ENCODE measurements at places on chromosomes 1 and 21.

- H3K27me3 ChIP-seq: no peaks in the 10 kb centered on the region
- no peak overlapping the region for H3K4me3 ChIP-seq
- no peak for DNase-seq
- no peak overlapping the region for H3K27ac ChIP-seq
- no peaks in the 10 kb centered on the region for H3K4me1 ChIP-seq
Observed at GRCh38 chr1:153122831-153123421, 9.6 kb upstream of the SPRR2F start.

DNA sequence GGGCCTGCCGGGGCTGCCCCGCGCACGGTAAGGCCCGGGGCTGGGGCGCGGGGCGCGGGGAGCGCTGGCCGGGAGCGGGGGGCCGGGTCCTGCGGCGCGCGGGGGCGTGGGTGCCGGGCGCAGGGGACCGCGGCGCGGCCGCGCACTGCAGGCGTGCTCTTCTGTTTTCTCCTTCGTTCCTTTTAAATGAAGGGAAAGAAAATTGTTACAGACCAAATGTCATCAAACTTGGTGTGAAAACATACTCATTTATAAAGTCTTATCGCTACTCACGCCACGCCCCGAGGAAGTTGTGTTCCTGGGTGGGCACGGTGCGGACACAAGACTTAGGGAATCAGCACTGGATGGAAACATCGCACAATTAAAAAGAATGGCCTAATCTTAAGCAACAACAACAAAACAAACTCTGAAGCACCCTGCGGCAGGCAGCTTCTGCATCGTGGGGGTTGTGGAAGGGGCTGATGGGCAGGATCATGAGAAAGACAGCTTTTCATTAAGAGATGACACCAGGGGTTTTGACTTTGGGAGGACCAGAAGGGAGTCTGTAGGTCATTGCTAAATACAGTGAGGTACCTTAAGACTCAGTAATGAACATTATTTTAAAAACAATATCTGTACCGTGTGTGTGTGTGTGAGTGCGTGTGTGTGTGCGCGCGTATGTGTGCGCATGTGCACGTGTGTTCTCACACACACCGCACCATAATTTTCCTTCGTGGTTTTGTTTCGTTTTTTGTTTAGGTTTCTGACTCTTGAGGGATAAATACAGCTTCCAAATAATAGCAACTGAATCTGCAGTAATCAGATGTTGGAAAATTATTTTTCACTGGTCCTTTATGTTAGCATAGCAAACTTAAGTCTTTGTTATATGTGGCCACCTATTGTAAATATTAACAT lies 548 bp downstream of the B3GALT5 start:
- no peak overlapping the region for H3K4me3 ChIP-seq
- DNase-seq: no peak
- no peak overlapping the region for H3K27ac ChIP-seq
- no peaks in the 10 kb centered on the region for H3K36me3 ChIP-seq
- H3K27me3 ChIP-seq: peaks cover 6% of the 10 kb centered on the region

DNA sequence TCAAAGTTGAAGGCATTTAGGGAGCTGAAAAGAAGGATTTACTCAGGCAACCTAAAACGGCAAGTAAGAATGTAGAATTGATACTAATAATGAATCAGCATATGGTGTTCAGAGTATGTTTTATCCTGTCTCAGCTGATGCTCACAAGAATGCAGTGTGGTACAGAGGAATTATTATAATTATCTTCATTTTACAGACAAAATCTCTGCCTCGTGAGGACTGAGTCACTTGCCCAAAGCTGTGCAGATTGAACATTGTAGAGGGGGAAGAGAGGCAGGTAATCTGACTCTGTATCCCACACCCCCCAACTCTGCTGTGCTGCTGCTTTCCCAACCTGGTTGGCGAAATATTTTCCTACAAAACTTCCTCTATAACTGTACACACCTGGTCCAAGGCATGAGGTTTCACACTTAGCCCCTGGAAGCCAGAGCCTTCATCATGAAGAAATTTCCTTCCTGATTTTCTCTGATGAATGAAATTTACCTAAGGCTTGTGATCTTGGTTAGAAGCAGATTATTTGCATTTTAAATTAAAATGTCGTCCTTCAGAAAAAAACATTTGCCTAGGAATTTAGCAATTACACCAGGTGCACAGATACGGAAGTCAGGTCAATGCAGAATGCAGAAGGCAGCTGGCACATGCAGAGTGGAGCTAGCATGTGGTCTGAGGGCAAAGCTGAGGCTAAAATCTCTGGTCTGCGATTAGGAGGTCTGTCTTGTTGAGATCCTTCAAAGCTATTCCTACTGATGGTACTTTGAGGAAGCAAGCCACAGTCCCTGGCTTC lies 52.8 kb downstream of the DPT start:
- no peak overlapping the region for H3K27ac ChIP-seq
- H3K36me3 ChIP-seq: no peaks in the 10 kb centered on the region
- no peak for DNase-seq
- no peak overlapping the region for H3K4me3 ChIP-seq

GRCh38 chr1:216721863-216722262 lies 1.4 kb downstream of the ESRRG start:
- no peak for DNase-seq
- H3K4me1 ChIP-seq: no peaks in the 10 kb centered on the region
- H3K4me3 ChIP-seq: no peak overlapping the region
- no peaks in the 10 kb centered on the region for H3K36me3 ChIP-seq
- H3K27ac ChIP-seq: no peak overlapping the region

DNA sequence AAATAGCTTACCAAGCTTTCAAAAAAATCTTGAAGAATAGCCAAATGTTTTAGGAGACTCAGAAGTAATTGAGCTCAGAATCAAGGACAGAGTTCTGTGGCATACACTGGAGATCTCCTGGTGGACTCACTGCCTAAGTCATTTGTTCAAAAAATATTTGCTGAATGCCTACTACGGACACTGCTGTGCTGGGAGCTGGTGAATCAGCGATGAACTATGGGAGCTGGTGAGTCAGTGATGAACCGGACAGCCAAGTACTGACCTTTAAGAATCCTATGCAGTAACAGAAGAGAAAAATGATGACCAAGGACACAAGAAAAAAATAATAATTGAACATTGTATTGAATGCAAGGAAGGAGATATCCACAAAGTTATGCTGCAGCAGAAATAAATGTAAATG lies 717.9 kb upstream of the CXADR start:
- H3K27me3 ChIP-seq: no peaks in the 10 kb centered on the region
- H3K4me3 ChIP-seq: no peak overlapping the region
- no peaks in the 10 kb centered on the region for H3K4me1 ChIP-seq
- DNase-seq: no peak
- no peaks in the 10 kb centered on the region for H3K36me3 ChIP-seq
- no peak overlapping the region for H3K27ac ChIP-seq

GRCh38 chr1:22296701-22297591 lies 154.0 kb upstream of the WNT4 start:
- no peaks in the 10 kb centered on the region for H3K36me3 ChIP-seq
- DNase-seq: no peak
- no peak overlapping the region for H3K27ac ChIP-seq
- peaks cover 8% of the 10 kb centered on the region for H3K27me3 ChIP-seq

DNA sequence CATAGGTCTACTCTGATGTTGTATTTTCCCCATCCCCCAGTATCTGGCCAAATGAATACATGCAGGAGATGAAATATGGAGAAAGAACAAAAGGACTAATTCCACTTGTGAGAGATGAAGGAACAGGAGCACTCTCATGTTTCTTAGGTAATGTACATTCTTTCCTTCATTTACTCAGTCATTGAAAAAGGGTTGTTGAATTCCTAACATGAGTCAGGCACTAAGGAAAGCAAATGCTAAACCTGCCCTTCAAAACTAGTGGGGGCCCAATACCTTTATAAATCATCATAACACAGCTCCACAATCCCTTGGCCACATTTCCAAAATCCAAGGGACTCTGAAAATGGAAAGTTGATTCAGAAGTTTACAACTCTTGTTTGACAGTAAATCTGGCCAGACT lies 94.3 kb downstream of the DIRAS3 start:
- no peak overlapping the region for H3K27ac ChIP-seq
- no peak for DNase-seq
- no peak overlapping the region for H3K4me3 ChIP-seq
- no peaks in the 10 kb centered on the region for H3K27me3 ChIP-seq

DNA sequence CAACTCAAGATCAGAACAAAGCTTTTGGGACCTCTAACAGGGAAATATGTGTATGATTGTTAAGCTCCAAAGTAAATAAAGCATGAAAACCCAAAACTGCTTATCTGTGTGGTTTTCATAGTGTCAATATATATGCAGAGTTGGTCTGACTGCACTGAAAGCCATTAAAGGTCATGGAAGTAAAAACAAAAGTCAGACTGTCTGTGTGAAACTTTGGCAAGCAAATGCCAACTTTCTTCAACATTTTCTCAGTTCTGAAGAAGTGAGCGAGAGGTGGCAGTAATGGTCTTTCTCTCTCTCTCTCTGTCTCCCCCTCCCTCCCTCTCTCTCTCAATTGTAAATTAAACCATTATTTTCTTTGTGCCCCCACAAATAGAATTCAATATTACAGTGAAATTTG lies 100.1 kb upstream of the S1PR1 start:
- no peaks in the 10 kb centered on the region for H3K36me3 ChIP-seq
- peak overlapping the region; percentile 69 for H3K27ac ChIP-seq
- H3K4me3 ChIP-seq: no peak overlapping the region
- DNase-seq: no peak
- no peaks in the 10 kb centered on the region for H3K27me3 ChIP-seq
- H3K4me1 ChIP-seq: peaks cover 6% of the 10 kb centered on the region

DNA sequence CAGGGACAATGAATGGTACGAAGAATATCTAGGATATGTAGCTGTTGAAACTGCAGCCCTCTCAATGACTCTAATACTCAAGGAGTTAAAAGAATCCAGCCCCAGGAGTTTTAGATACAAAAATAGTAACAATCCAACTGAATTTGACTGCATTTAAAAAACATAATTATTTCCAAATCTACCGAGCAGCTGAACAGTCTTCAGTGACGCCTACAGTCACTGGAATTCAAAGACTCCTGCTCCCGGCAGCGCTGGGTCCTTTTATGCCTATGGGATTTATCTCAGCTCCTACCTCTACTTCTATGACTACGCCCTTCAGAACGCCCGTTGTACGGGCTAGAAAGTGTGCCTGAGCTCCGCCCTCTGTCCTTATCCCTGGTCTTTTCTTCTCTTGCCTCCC lies 55.7 kb downstream of the WARS2 start:
- H3K4me3 ChIP-seq: no peak overlapping the region
- DNase-seq: no peak
- no peak overlapping the region for H3K27ac ChIP-seq
- H3K4me1 ChIP-seq: no peaks in the 10 kb centered on the region
- H3K36me3 ChIP-seq: no peaks in the 10 kb centered on the region

DNA sequence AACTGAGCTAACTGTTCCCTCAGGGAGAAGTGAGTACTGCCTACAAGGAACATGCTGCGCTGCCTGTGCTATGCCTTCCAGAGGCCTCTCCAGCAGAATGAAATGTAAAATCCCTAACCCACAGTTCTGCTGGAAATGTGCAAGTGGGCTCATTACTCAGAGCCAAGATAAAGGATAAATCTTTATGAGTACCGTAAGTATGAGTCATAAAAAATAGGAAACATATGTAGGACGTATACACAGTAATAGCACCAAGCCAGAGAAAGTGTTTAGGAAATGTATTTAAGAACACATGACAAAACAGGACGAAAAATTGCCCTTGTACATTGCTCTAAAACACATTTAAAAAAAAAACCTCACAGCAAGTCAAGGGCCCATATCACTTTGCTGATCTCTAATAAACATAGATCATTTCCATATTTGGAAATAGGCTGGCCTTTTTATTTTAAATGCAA lies 104.6 kb downstream of the TGFBR3 start:
- H3K27me3 ChIP-seq: no peaks in the 10 kb centered on the region
- H3K36me3 ChIP-seq: peaks cover 36% of the 10 kb centered on the region
- peaks cover 15% of the 10 kb centered on the region for H3K4me1 ChIP-seq
- DNase-seq: no peak
- no peak overlapping the region for H3K4me3 ChIP-seq

DNA sequence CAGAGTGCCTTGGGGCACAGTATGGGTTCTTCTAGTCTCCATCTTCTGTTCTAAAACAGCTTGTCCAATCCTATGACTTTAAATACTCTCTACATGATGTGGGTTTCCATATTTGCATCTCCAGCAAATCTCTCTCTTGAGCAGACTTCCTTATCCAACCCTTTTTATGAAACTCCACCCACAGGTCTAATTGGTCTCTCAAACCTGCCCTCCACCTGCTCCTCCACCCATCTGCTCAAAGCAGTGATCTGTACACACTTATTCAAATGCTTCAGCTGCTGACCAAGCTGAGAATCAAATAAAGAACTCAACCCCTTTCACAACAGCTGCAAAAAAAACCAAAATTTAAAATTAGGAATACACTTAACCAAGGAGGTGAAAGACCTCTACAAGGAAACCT lies 11.5 kb downstream of the MCOLN2 start:
- no peaks in the 10 kb centered on the region for H3K27me3 ChIP-seq
- H3K4me3 ChIP-seq: no peak overlapping the region
- no peak for DNase-seq
- H3K36me3 ChIP-seq: no peaks in the 10 kb centered on the region

DNA sequence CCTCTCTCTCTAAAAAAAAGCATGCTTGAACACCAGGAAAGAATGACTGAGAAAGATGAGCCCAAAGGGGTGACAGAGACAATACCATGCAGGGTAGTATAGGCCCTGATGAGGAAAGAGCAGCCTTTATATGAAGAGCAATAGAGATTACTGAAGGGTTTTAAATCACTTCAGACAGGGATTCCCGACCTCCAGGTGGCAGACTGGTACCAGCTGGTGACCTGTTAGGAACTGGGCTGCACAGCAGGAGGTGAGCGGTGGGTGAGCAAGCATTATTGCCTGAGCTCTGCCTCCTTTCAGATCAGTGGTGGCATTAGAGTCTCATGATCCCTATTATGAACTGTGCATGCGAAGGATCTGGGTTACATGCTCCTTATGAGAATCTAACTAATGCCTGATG lies 30.8 kb upstream of the GTF2B start:
- peaks cover 22% of the 10 kb centered on the region for H3K36me3 ChIP-seq
- no peak overlapping the region for H3K27ac ChIP-seq
- no peak for DNase-seq
- H3K4me3 ChIP-seq: no peak overlapping the region

DNA sequence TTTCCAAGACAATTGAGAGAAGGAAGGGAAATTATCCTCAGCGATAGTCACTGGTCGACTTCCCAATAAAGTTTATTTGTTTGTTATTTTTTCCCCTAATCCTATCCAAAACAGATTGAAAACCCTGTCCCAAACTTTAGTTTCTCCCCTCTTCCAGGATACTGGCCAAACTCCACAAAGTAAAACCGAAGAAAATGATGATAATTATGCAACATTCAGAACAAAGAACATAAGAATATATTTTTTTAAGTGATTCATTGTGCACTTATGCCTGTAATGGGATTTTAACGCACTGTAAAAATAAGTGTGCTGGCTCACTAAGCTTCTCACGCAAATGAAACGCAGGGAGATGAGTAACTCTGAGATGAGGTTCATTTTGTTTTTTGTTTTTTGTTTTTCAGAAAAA lies 6.0 kb downstream of the GLIS1 start:
- peaks cover under 1% of the 10 kb centered on the region for H3K4me1 ChIP-seq
- H3K27ac ChIP-seq: no peak overlapping the region
- no peak for DNase-seq
- no peaks in the 10 kb centered on the region for H3K36me3 ChIP-seq
- H3K4me3 ChIP-seq: no peak overlapping the region

GRCh38 chr1:167638064-167638463 lies 8.0 kb downstream of the RCSD1 start:
- DNase-seq: no peak
- no peaks in the 10 kb centered on the region for H3K27me3 ChIP-seq
- H3K27ac ChIP-seq: peak overlapping the region; percentile 41
- H3K4me3 ChIP-seq: no peak overlapping the region

GRCh38 chr21:15682186-15682895 lies 47.4 kb upstream of the USP25 start:
- H3K4me1 ChIP-seq: peaks cover 4% of the 10 kb centered on the region
- no peaks in the 10 kb centered on the region for H3K36me3 ChIP-seq
- H3K27ac ChIP-seq: no peak overlapping the region
- H3K27me3 ChIP-seq: no peaks in the 10 kb centered on the region

Data from natural killer cell (primary cell).